NCI-H1092 treated with DMSO at 0.1 percent for 48 hours (cell line): ENCODE measurements at places on chromosomes 4 and X.

GRCh38 chr4:10069075-10069642, 47.4 kb downstream of the WDR1 start:
- DNase-seq, result no peak

GRCh38 chr4:152709675-152710438, 30.1 kb upstream of the TMEM154 start:
- DNase-seq, result no peak

DNA sequence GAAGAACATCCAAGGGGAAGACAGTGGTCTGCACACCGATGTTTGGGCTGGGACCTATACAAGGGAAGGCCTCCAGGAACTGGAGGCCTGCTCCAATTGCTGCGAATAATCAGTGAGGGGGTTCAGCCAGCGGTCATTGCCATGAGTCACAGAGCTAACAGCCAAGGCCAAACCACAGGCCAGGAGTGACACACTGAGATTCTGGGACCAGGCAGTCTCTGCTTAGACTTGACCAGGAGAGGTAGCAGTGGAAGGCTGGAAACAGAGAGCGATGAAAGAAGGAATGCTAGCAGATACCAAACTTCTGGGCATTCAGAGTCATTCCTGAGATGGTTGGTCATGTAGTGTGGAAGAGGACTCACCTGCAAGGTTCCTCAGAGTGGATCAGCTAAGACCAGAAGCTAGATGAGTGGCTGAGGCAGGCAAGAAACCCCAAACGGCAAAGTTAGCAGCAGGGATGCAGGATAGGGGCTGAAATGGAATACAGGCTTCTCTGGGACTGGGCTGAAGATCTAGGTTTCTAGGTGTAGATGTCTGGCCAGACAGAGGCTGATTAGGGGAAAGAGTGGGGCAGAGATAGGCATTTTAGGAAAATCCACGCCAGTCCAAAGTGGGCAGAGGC, 54.7 kb downstream of the CNGA2 start:
- no peak for DNase-seq

DNA sequence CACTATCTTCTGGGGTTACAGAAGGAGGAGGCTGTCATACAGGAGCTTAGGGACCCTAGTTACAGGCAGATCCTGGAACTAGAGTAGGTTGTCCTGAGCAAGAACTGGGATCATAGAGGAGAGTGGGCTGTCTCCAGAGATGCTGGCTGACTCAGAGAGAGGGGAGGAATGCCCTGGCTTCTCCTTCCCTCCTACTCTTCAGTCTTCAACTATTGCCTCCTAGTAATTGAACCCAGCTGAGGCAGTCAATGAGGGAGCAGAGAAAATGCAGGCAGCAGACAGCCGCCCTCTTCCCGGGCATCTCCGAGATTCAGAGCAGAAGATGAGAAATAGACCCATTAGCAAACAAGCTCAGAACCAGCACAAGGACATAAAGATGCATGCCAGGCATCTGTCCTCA, 118.3 kb upstream of the PDE5A start:
- DNase-seq, result no peak

GRCh38 chr4:5524446-5525299, 183.7 kb downstream of the EVC2 start:
- DNase-seq, result peak; percentile 54

DNA sequence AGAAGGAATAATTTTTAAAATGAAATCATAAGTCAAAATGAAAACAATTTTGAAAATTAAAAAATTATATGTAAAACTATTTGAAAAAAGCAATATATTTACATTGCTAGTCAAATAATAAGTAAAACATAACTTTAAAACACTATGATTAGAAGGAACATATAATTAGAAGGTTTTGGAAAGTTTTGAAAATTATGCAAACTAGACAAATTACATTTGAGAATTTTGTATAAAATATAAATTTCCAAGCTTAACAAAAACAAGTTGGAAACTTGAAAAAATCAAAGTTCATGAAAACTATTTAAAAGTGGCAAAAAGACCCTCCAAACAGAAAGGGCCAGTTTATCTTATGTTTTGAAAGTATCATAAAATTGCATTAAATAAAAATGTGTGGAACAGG, 67.6 kb upstream of the TLL1 start:
- no peak for DNase-seq

DNA sequence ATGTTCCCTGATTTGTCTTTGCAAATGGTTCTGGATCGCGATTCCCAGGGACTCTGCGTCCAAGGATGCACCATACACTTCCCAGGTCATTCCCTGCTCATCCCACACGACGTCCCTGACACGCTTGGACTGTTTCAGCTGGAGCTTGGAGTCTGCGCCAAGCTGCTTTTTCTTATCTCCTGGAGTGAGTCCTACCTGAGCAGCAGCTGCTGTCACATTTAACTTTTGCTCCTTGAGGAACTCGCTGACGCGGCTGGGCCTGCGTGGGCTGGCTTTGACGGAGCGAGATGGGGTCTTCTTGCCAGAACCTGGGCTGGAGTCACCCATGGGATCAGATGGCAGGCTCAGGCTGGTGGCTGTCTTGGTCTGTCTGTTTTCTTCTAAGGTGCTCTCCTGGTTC, 59.6 kb downstream of the GPRIN3 start:
- peak; percentile 33 for DNase-seq

DNA sequence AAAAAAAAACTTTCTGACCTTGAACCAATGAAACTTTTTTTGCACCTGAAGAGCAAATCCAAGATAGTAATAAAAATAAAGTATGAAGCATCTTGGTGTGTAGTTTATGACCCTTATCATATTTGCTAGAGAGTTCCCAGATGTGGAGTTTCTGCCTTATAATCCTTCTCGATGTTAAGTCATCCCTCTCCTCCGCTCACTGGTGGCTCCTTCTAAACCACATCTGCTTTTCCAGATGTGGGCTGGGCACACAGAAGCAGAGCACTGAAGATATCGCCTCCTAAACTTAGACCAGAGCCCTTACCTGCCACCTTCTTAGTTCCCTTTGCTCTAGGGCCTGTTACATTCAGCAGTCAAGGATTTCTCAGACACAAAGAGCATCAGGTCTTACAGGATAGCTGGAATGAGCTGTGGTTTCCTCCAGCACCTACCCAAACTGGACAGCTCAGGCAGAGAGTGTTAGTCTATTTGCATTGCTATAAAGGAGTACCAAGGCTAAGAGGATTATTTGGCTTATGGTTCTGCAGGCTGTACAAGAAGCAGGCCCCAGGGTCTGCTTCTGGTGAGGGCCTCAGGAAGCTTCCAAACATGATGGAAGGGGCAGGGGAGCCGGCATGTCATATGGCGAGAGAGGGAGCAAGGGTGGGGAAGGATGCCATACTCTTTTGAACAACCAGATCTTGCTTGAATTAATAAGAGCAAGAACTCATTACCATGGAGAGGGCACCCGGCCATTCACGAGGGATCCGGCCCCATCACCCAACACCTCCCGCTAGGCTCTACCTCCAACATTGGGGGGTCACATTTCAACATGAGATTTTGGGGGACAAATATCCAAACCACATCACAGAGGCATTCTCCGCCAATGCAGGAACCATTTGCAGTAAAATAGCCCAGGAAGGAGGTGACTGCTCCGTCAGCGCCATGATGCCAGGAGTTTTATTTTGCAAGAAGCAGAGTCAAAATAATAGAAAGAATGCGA, 75.6 kb upstream of the HELT start:
- DNase-seq, result no peak
